ENCODE measurements at places on chromosomes 2 and 18.

DNA sequence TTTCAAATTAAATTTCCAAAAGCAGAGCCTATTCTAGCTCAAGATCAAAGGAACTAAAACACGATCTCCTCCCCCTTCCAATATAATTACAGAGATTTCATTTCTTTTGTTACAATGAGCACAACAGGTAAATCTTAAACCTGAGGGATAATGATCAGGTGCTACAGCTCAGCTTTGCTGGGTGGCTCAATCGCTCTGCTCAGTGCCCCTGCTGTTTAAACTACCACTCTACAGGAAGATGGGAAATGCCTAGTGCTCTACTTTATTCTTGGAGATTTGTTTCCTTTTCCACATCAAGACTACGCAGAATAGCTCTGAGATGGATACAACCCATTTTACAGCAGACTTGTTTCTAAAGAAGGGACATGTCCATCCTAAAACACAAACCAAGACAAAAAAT lies 162.3 kb downstream of the TCF4 start:
- no peak for DNase-seq

DNA sequence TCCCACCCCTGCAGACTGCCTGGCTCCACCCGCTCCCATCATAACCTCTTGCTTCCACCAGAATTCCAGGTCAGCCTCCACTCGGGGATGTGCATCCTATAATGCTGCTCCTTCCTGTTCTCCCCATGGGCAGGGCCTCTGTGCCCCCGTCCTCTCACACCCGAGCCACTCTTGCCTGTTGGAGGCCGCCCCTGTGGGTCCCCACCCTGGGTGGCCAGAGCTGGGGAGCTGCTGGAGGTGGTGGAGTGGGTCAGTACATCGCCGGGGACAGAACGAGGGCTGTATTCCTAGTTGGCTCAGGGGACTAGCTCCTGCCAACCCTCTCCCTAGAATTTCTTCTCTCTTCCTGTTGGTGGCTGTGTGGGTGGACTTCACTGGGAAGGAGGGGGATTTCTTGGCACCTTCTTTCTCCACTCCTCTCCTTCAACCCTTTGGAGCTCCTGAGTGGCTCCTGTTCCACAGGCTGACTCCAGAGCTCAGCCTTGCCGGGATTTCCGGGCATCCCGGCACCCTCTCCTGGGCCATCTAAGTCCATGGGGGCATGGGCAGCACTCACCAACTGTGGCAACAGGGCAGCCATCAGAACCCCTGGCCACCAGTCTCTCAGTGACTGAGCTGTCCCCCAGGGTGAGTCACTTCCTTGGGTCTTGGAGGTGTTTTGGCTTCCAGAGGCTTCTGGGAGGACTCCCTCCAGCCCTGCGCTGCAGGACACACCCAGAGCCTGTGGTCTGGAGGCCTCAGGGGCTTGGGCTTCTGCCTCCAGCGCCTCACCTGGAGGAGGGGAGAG lies 88.2 kb upstream of the MCFD2 start:
- DNase-seq, result peak; percentile 67

GRCh38 chr2:37343537-37344434 lies 644 bp upstream of the QPCT start:
- DNase-seq, result peak; percentile 74

GRCh38 chr2:37843556-37843955 lies 81.5 kb upstream of the RMDN2 start:
- no peak for DNase-seq

GRCh38 chr2:142885543-142885942 lies 8.1 kb downstream of the KYNU start:
- DNase-seq, result no peak

Measured in islet precursor cell (in vitro differentiated cells).